ENCODE measurements at places on chromosomes 5 and 9. TPM values are rescaled to one million over a fixed set of nuclear protein-coding genes. Genes with fewer than 3 reads are reported as not detected.
A peak's percentile ranks its signal among the peaks of the same experiment; 100 is the strongest.

NR2F1-AS1 gene
- total RNA-seq: not detected

DUSP1 gene
- 2,522 TPM for total RNA-seq

FST gene
- 1.1 TPM for total RNA-seq

SYK gene
- total RNA-seq: 0.18 TPM

C6 gene
- total RNA-seq: not detected

SLC34A3 gene
- total RNA-seq: not detected

FREM1 gene
- total RNA-seq: not detected

PCDHB7 gene
- total RNA-seq: not detected

HTR1A gene
- not detected for total RNA-seq

PLAC8L1 gene
- total RNA-seq: 1.00 TPM

ARHGEF28 gene
- total RNA-seq: not detected

DNA sequence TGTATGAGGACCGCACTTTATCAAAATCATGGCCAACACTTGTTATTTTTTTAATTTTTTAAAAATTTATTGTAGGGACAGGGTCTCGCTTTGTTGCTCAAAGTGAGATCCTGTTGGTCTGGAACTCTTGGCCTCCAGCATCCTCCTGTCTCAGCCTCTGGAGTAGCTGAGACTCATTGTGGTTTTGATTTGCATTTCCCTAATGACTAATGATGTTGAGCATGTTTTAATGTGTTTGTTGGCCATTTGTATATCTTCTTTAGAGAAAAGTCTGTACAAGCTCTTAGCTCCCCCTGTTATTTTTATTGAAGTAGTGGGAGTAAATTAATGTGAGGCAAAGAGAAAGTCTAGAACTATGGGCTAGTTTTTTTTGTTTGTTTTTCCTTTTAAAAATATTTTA, 1.6 kb upstream of the RPS6 start:
- H3K27me3 ChIP-seq: no peaks in the 10 kb centered on the region

GRCh38 chr9:33349743-33350142, 52.6 kb downstream of the AQP7 start:
- H3K4me1 ChIP-seq: no peaks in the 10 kb centered on the region
- H3K27ac ChIP-seq: no peak overlapping the region
- no peak for DNase-seq
- no peak overlapping the region for H3K4me3 ChIP-seq

DNA sequence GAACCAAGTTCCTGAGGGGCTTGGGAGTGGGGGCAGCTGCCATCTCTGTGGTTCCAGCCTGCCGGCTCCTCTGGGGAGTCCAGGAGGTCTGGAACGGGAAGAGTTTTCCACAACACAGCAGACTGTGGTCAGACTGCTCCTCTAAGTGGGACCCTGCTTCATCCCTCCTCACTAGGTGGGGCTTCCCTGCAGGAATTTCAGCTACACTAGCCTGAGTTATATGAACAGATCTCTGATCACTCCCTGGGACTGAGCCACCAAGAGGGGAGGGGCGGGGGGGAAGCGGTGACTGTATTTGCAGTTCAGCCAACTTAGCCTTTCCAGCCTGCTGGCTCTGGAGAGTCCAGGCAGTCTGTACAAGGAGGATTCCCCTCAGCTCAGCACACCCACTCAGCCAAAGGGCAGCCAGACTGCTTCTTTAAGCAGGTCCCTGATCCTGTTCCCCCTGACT, 19.4 kb downstream of the DTWD2 start:
- H3K4me3 ChIP-seq: no peak overlapping the region
- no peaks in the 10 kb centered on the region for H3K27me3 ChIP-seq
- no peak for DNase-seq
- no peaks in the 10 kb centered on the region for H3K36me3 ChIP-seq

GRCh38 chr9:111038331-111039230, at the start of gene LPAR1:
Gene LPAR1, minus strand, starts transcription at chr9:111038470. Its CDS starts 66,353 bp downstream, at chr9:110972117.
- H3K27me3 ChIP-seq: no peaks in the 10 kb centered on the region
- H3K4me1 ChIP-seq: no peaks in the 10 kb centered on the region
- no peak within 1 kb of the TSS for H3K27ac ChIP-seq
- no peak within 1 kb of the TSS for H3K4me3 ChIP-seq
- no peaks in the 10 kb centered on the region for H3K36me3 ChIP-seq

GRCh38 chr9:75130621-75131230, 42.4 kb downstream of the OSTF1 start:
- no peaks in the 10 kb centered on the region for H3K36me3 ChIP-seq
- H3K27ac ChIP-seq: no peak overlapping the region
- no peaks in the 10 kb centered on the region for H3K27me3 ChIP-seq
- no peak overlapping the region for H3K4me3 ChIP-seq

- H3K4me3 ChIP-seq: no peak overlapping the region
- H3K27ac ChIP-seq: no peak overlapping the region
- no peaks in the 10 kb centered on the region for H3K4me1 ChIP-seq
- no peaks in the 10 kb centered on the region for H3K27me3 ChIP-seq
These were observed 295.0 kb downstream of the CAAP1 start for GRCh38 chr9:26597542-26598149.

DNA sequence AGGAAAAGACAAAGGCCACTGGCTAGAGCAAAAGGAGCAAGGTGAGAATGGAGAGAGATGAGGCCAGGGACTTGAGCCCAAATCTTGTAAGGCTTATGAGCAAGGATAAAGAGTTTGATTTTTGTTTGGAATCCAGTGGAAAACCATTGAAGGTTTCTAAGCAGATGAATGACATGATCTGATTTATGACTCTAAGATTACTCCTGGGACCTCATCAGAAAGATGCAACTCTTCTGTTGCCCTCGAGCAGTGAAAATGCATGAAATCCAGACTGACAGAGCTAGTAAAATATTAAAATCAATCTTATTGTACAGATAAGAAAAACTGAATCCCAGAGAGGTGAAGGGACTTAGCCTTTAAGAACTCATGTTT, 677 bp downstream of the MFAP3 start:
- H3K36me3 ChIP-seq: no peaks in the 10 kb centered on the region
- peak overlapping the region; percentile 93 for H3K4me3 ChIP-seq
- peak overlapping the region; percentile 80 for H3K27ac ChIP-seq
- no peak for DNase-seq

DNA sequence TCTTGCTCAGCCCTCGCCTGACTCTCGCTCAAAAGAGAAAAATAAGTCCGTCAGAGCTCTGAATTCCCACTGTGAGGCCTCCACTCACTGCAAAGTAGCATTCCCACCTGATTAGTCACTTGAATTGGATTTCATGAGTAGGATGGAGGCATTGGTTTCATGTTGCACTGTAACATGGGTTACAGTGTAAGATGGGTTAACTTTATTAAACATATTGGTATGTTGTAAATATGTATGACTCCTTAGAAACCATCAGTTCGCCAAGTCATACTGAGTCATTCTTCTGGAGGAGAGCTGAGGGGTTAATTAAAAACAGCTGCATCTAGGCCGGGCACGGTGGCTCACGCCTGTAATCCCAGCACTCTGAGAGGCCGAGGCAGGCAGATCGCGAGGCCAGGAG, 93.8 kb upstream of the BNC2 start:
- no peaks in the 10 kb centered on the region for H3K36me3 ChIP-seq
- no peak overlapping the region for H3K4me3 ChIP-seq
- H3K27ac ChIP-seq: no peak overlapping the region
- no peaks in the 10 kb centered on the region for H3K27me3 ChIP-seq

- no peak overlapping the region for H3K4me3 ChIP-seq
- H3K36me3 ChIP-seq: no peaks in the 10 kb centered on the region
- no peaks in the 10 kb centered on the region for H3K4me1 ChIP-seq
These were observed 632.5 kb downstream of the ISL1 start for GRCh38 chr5:52015760-52016159.

GRCh38 chr5:131769961-131770360, 26.9 kb downstream of the FNIP1 start:
- H3K36me3 ChIP-seq: no peaks in the 10 kb centered on the region
- no peaks in the 10 kb centered on the region for H3K27me3 ChIP-seq
- H3K4me1 ChIP-seq: no peaks in the 10 kb centered on the region
- H3K27ac ChIP-seq: no peak overlapping the region
- no peak for DNase-seq

GRCh38 chr5:84597904-84598303, 213.2 kb upstream of the EDIL3 start:
- no peaks in the 10 kb centered on the region for H3K27me3 ChIP-seq
- no peaks in the 10 kb centered on the region for H3K36me3 ChIP-seq
- H3K4me3 ChIP-seq: no peak overlapping the region
- no peak for DNase-seq
- H3K4me1 ChIP-seq: no peaks in the 10 kb centered on the region

- peaks cover 4% of the 10 kb centered on the region for H3K27me3 ChIP-seq
- DNase-seq: no peak
- no peak overlapping the region for H3K27ac ChIP-seq
- no peaks in the 10 kb centered on the region for H3K36me3 ChIP-seq
These were observed 133.9 kb upstream of the MTAP start for GRCh38 chr9:21668516-21668915.

GRCh38 chr9:80968611-80969010, 720.7 kb downstream of the TLE1 start:
- H3K27me3 ChIP-seq: no peaks in the 10 kb centered on the region
- no peak overlapping the region for H3K4me3 ChIP-seq
- H3K36me3 ChIP-seq: no peaks in the 10 kb centered on the region
- no peaks in the 10 kb centered on the region for H3K4me1 ChIP-seq
- no peak overlapping the region for H3K27ac ChIP-seq

GRCh38 chr5:54521856-54522479, 4.4 kb downstream of the SNX18 start:
- DNase-seq: no peak
- no peak overlapping the region for H3K27ac ChIP-seq
- peaks cover 50% of the 10 kb centered on the region for H3K4me1 ChIP-seq
- H3K27me3 ChIP-seq: no peaks in the 10 kb centered on the region

DNA sequence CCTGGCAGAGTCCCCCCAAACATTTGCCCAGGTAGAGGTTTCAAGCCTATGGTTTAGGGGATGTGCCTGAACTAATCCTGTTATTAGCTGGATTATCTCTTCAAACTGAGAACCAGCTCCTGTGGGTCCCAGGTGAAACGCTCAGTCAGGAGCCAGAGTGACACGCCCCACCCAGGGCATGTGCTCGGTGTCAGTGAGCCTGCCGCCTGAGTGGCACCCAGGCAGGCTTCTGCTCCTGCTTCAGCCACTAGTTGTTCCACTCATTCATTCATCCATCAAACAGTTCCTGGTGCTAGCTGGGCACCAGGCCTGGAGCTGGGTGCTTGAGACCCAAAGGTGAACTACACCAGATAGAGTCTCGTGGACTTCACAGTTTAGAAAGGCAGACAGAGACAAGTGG, 129.4 kb upstream of the PITX1 start:
- no peak overlapping the region for H3K27ac ChIP-seq
- no peak overlapping the region for H3K4me3 ChIP-seq
- no peaks in the 10 kb centered on the region for H3K27me3 ChIP-seq
- no peaks in the 10 kb centered on the region for H3K36me3 ChIP-seq

GRCh38 chr9:127209220-127209619, 55.4 kb upstream of the GARNL3 start:
- H3K4me3 ChIP-seq: no peak overlapping the region
- no peak for DNase-seq
- no peaks in the 10 kb centered on the region for H3K27me3 ChIP-seq
- peaks cover under 1% of the 10 kb centered on the region for H3K4me1 ChIP-seq

- DNase-seq: no peak
- H3K4me3 ChIP-seq: no peak overlapping the region
These were observed 140.5 kb upstream of the PITX1 start for GRCh38 chr5:135174315-135175096.

DNA sequence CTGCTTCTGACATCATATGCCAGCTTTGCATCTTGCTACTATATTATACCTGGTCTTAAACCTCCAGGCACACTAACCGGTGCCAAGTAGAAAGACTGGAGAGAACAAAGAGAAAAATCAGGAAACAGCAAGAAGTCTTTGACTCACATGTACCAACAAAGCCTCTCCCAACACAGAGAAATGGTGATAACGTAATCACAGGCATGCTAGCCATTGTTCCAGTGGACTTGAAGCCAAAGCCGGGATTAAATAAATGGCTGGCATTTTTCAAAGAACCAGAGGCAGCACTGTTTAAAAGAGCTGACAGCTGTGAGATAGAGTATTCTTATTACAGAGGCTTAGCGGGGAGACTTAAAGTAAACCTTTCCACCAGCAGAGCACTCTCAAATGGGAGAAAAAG, 148.4 kb upstream of the NFIL3 start:
- no peaks in the 10 kb centered on the region for H3K36me3 ChIP-seq
- H3K27me3 ChIP-seq: no peaks in the 10 kb centered on the region
- no peak overlapping the region for H3K27ac ChIP-seq

DNA sequence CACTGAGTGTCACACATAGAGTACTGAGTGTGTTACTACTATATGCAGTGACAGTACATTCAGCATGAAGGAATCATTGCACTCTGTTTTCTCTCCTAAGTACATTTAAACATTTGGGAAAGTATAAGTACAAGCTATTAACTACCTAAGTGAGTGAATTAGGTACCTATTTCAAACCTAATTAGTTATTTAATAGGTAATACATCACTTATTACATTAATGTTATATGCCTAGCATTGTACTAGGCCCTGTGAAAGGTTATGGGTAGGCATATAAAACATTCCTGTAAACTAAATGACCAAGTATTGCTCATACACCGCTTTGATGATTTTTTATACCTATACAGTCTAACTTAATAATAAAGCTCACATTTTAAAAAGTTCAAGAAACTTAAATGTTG, 25.7 kb upstream of the PPP3R2 start:
- no peak overlapping the region for H3K27ac ChIP-seq
- no peaks in the 10 kb centered on the region for H3K4me1 ChIP-seq
- no peak for DNase-seq

DNA sequence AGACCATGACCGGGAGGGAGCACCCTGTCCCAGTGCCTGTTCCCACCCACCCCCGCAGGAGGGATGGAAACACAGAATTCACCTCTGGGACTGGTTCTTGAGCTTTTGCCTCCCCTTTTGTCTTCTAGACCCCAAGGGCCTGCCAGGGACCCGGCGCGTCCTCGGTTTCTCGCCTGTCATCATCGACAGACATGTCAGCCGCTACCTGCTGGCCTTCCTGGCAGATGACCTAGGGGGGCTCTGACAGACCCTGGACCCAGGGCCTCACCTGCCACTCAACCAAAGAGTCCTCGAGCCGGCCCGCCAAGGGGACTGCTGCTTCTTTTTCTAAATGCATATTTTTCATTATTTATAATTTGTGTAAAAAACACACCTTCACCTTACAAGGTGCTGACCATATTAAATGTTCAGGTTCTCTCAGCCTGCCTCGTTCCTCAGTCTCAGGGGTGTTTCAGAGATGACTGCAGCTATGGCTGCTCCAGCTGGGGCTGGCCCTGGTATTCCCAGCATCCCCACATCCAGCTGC, 16.9 kb downstream of the CARD19 start:
- no peak overlapping the region for H3K27ac ChIP-seq
- DNase-seq: no peak
- H3K4me1 ChIP-seq: peaks cover 4% of the 10 kb centered on the region
- H3K27me3 ChIP-seq: no peaks in the 10 kb centered on the region

- DNase-seq: no peak
- H3K27me3 ChIP-seq: no peaks in the 10 kb centered on the region
- no peak overlapping the region for H3K27ac ChIP-seq
These were observed 22.5 kb downstream of the SEC61B start for GRCh38 chr9:99244344-99245260.

DNA sequence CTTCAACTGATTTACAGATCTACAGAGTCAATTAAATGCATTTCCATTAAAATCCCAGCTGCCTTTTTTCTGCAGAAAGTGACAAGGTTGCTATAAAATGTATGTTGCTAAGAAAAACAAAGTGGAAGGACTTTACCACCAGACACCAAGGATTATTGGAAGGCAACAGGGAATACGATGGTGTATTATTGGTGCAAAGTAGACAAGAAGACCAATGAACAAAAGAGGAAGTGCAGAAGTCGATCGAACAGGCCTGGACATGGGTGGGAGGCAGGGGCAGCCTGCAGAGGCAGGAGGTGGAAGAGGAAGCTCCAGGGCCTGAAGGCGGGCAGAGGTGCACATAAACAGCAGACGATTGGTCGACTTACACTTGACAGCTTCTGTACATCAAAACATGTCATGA, 10.6 kb upstream of the SLC6A19 start:
- no peaks in the 10 kb centered on the region for H3K36me3 ChIP-seq
- H3K4me3 ChIP-seq: no peak overlapping the region
- H3K27ac ChIP-seq: no peak overlapping the region
- H3K4me1 ChIP-seq: no peaks in the 10 kb centered on the region
- H3K27me3 ChIP-seq: no peaks in the 10 kb centered on the region
- no peak for DNase-seq

Measured in naive thymus-derived CD4-positive, alpha-beta T cell (primary cell).